ENCODE measurements at places on chromosomes 7 and 10.
A peak's percentile ranks its signal among the peaks of the same experiment; 100 is the strongest.

DNA sequence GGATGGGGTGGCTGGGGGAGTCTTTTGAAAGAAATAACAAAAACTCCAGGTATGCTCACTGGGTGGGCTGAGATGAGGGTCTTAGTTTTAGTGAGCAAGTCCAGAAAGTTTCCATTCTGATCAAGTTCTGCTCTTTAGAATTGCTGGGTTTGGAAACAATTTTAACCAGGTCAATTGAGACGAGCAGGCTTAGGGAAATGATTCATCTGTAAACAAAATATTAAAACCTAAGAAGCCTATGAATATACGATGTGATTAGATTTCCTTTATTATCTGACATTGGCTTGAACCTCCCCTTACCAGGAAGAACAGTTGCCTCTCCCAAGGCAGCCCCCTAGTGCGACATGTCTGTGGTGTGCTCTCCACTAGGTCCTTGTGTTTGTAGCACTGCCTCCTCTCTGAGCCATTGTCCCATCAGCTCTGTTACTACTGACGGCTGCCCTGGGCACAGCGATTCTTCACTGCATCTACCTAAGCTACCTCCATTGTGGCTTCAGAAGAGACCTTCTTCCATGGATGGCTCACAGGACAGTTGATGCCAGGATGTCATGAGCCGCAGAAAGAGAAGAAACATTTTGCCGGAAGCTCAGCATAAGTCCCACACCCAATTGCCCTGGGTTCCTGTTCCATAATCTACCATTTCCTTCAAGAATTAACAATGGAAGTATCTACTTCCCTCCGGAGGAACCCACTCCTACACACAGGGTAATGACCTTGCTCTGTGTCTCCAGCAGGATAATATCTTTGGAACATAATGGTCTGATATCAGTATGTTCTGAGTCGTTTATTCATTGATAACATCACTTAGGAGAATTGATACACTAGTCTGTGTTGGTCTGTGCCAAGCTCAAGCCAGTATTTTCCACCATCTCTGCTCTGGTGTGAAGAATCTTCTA, 95.1 kb upstream of the ITGB1 start:
- DNase-seq: no peak

DNA sequence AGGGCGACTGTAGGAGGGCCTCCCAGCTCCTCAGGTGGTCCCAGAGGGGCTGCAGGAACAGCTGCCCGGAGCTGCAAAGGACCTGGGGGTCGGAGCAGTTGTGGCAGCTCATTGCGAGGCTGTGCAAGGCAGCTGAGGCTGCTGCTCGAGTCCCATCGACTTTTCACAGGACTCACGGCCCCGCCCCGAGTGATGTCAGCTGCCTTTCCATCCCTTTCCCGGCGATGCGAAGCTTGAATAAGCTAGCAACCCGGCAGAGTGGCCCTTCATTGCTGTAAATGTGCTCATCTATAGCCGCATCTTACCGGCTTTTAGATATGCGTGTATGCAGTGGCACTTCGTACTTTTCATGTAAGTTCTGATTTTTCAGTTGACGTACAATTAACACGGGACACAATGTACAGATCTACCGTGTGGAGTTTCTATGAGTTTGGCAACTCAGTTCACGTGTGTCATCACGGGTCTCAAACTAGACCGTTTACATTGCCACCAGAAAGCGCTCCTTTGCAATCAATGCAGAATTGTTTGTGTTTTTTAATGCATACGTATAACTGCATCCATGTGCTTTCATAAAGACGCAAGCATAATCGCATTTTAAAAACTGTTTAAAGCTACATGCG, at the start of gene CH25H:
Gene CH25H, minus strand, starts transcription at position 137 of the 620 bp plus-strand sequence. Its CDS starts 25 bp downstream, at position 112.
- peak; percentile 30 for DNase-seq

DNA sequence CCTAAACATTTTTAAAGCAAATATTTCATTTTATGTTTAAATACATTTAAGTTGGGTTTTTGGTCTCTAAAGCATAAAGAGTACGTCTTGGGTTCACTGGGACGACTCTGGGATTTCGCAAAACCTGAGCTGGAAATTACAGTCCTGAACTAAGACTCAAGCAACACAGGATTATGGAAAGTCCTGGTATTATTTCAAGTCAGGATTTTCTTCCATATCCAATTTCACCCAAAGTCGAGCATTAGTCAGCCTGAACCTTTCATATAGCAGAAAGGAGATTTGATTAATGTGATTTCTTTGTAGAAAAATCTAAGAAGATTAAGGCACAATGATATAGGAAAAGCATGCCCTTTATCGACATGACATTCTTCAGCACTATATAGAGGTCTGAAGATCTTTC, 100.0 kb downstream of the MTERF1 start:
- DNase-seq: no peak

DNA sequence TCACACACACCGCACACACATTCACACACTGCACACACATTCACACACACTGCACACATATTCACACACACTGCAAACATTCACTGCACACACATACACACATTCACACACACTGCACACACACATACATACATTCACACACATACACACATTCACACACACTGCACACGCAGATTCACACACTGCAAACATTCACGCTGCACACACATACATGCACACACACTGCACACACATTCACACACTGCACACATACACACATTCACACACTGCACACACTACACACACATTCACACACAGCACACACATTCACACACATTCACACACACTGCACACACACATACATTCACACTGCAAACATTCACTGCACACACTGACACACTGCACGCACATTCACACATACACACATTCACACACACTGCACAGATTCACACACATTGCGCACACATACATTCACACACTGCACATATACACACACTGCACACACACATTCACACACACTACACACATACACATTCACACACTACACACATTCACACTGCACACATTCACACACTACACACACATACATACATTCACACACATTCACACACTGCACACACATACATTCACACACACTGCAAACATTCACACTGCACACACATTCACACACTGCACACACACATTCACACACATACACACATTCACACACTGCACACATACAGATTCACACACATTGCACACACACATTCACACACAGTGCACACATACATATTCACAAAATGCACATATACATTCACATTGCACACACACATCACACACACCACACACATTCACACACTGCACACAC, 325.1 kb downstream of the PTPRN2 start:
- no peak for DNase-seq

DNA sequence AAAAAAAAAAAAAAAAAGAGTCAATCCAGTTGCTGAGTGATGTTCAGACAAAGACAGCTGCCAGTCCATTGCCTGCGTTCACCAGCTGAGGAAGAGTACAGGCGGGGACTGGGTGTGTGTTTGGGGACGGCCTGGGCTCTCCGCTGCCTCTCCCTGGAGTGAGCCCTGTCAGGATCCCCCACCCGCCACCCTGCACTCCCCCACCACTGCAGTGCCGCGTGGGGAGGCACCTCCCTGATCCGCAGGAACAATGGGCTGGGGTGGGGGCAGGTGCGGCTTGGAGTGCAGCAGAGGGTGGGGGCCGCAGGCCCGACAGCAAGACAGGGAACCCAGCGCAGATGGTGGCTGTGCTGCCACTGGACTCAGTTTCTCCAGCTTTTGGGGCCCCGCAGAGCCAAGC, 1.4 kb downstream of the HSPA12A start:
- DNase-seq: no peak

DNA sequence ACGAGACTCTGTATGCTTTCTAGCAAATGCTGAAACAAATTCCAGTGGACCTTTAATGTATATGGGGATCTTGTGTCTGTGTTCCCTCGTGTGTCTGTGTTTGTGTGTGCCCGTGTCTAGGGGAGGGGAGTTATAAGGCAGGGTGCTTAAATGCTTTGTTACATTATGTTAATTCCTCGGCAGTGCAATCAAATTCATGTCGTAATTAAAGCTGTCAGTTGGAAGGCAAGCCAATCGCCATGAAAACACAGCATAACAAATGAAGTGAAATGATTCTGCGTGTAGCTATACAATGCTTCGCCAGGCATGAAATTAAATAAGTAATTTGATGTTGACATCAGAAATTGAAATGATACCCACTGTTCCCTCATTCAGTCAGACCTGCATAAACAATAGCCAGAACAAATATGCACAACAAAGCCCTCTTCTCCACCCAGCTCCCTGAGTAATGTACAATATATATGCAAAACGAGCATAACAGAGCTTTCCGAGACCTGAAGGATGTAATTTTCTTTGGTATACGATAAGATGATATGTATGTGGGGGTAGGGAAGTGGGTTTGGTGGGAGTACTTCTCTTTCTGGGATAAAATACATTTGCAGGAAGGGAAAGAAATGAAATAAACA, 534.1 kb downstream of the AUTS2 start:
- no peak for DNase-seq

GRCh38 chr10:695396-695795, 5.9 kb upstream of the DIP2C start:
- DNase-seq: no peak

- DNase-seq: no peak
These were observed 109.6 kb downstream of the GPR37 start for GRCh38 chr7:124655990-124656389.

DNA sequence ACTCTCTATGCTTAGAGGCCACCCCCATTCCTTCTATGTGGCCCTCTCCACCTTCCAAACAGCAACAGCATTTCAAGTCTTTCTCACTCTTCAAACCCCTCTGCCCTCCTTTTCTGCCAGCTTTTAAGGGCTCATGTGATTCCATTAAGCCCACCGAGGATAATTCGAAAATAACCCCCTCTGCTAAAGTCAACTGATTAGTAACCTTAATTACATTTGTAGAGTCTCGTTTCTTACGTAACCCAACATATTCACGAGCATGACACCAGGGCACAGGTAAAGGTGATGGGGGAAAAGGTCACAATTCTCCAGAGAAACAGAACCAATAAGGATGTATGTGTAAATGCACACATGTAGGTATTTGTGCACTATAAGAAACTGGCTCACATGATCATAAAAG, 6.7 kb upstream of the CHST15 start:
- DNase-seq: no peak

GRCh38 chr7:88758381-88759229, 895 bp upstream of the ZNF804B start:
- DNase-seq: no peak

GRCh38 chr10:52740913-52741675, 31.5 kb downstream of the MBL2 start:
- no peak for DNase-seq

DNA sequence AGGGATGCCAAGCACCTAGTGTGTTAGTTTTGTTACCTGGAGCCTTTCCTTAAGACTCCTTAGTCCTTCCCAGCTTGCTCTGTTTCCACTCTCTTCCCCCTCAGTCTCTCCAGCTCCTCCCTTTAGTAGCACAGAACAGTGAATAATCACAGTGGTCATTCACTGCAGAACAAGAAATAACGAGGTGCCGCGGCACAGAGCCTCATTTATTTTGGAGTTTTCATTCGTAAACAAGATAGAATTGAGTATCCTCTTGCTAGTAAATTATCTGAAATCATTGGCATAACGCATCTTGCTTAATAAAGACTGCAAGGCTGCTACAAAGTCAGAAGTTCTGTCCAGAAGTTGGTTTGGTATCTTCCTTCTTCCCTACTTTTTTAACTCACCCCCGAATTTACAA, 129.3 kb upstream of the LANCL2 start:
- no peak for DNase-seq

- no peak for DNase-seq
These were observed 45.6 kb upstream of the TES start for GRCh38 chr7:116164552-116165306.

GRCh38 chr7:101854084-101854865, 36.8 kb downstream of the CUX1 start:
- DNase-seq: no peak

- DNase-seq: no peak
These were observed 32.3 kb upstream of the PRKCQ start for GRCh38 chr10:6612371-6612770.

DNA sequence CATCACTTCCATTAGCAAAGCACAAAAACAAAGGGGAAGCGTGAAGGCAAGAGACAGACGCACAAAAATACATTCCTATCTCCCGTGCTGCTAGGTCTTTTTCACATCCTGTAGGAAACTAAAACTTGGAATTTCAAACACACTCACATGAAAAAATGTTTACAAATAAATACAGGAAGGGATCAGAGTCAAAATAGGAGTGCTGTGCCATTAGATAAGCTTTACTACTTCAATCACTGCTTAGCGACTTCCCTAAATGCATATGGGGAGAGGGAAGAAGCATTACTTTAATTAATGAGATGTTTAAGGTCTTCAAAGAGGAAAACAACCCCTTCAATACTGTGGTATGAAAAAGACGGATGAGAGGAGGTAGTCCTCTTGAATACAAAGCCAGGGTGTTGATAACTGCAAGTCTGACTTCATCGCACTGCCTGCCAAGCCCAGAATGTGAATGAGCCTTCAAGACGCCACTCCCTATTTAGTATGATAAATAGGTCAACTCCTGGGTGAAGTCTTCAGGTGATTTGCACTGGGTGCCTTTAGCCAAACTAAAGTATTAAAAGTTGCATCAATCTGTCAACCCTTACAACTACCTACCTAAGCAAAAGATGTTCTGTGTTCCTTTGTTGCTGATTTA, 13.9 kb downstream of the PARD3 start:
- no peak for DNase-seq

GRCh38 chr7:155000795-155001194, 2.1 kb downstream of the PAXIP1 start:
- no peak for DNase-seq

DNA sequence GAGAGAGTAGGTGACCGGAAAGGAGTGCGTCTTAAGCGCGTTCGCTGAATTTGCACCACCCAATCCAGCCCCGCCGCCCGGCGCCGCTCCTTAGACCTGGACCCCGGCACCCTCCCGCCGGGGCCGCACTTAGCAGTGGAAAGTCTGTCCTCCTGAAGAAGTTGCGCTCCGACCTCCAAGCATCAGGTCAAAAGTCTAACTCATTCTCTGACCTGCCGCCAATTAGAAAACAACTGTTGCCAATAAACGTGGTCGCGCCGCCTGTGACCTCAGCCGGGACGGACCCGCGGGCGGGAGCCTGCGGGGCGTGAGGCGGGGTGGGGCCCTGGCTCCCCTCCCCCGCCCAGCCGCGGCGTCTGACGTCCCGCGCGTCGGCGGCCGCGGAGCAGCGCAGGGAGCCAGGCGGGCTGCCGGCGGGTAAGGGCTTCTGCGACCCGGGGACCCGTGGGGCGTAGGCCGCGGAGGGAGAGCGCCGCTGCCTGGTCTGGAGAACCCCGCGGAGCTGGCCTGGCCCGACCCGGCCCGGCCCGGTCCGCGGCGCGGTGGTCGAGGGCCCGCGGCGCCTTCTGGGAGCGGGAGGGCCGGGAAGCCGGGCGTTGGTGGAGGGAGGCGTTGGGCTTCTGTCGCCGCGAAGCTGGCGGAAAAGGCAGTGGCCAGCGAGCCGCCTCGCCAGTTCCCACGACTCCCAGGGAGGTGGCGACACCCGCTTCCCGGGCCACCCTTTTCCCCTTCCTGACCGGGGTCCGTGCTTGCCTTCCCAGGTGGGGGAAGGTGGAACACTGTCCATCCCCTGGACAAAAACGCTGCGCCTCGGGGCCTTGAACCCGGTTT, at the start of gene BCAP29:
Gene BCAP29, plus strand, starts transcription at position 362 of the 831 bp plus-strand sequence. CDS start 527 bp downstream, outside the sequence.
- DNase-seq: peak; percentile 17

- no peak for DNase-seq
These were observed 146.3 kb downstream of the GPR85 start for GRCh38 chr7:112940314-112940732.

- DNase-seq: peak; percentile 94
These were observed 528 bp upstream of the TNRC18 start for GRCh38 chr7:5423976-5424748.

Data from GOT3 (cell line).